ENCODE measurements at places on chromosomes 12 and 14. TPM values are rescaled to one million over a fixed set of nuclear protein-coding genes. Genes with fewer than 3 reads are reported as not detected.

The SLC2A3 gene
- total RNA-seq, result 6.8 TPM

The RTL1 gene
- not detected for total RNA-seq

The CLEC4D gene
- not detected for total RNA-seq

The RHEBL1 gene
- 2.1 TPM for total RNA-seq

The ATL1 gene
- 27.0 TPM for total RNA-seq

The ACTN1 gene
- 111 TPM for total RNA-seq

The SYCP3 gene
- total RNA-seq, result not detected

All from lower leg skin (tissue), 4 donors.